ENCODE measurements at places on chromosomes 3 and 15.

DNA sequence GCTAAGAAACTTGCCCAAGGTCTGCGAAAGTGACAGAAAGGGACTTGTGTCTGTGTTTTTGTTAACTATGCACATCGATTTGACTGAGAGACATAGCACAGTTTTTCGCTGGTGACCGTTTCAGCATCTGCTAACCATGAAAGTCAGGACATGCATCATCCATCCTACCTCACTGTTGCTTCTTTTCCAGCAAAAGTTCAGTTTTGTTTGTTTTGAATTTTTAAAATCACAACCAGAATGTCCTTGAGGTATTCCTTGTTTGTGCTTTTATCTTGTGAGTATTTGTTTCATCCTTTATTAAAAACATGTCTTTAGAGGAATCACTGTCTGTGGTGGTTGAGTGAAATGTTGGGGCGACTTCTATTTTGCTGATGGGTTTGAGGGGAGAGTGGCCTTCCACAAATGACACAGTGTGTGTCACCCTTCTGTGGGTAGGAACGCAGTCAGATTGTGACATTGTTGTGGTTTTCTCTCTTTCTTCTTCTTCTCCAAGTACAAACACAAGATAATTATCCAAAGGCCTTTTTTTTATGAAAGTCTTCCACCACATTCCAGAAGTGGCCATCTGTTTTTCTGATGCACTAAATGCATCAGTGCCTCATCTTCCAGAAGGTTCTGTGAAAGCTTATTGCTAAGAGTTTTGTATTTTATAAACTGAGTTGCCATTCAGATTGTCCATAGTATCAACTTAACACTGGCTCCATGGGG lies 214.4 kb upstream of the NR2E3 start:
- no peak for DNase-seq

GRCh38 chr15:75023872-75024636 lies 664 bp downstream of the PPCDC start:
- no peak for DNase-seq

DNA sequence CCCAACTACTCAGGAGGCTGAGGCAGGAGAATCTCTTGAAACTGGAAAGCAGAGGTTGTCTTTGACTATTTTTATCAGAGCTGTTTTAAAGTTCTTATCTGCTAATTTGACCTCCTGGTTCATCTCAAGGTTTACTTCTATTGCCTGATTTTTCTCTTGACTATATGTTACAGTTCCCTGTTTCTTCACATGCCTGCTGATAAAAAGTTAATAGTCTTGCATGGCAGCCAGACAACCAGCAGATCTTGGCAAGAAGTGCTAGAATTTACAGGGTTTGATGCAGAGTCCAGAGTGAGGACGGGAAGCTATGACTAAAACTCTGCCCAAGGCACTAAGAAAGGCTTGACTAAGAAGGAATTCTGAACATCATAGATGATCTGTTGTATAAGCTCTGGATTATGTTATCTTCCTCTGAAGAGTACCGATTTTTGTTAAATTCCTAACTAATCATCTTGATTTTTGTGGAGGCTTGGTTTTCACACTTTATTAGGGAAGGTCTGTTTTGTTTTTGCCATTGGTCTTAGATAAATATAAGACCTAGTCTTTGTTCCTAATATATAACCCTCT lies 85.9 kb downstream of the CHSY1 start:
- DNase-seq = no peak

GRCh38 chr3:126881861-126882260 lies 101.1 kb upstream of the PLXNA1 start:
- DNase-seq = no peak

GRCh38 chr3:124885466-124886167 lies 1.5 kb downstream of the ITGB5 start:
- DNase-seq = no peak

- no peak for DNase-seq
Measured at GRCh38 chr3:83807511-83807910, 1151.3 kb upstream of the CADM2 start.

DNA sequence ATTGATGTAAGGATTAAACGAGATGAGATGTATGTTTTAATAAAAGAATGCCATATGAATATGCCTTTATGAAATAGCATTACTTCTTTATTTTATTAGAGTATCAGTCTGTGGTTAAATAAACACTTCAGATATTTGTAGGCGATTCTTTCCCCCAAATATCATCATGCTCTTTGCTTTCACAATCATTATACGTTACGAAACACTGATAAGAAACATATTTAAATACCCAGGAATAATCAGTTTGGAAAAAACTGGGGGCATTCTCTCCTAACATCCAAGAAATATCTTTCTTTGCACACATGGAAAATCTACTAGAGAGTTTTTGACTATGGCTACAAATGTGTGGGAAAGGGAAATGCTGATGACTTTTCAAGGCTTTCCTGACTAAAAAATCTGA lies 4.4 kb upstream of the PLAAT1 start:
- DNase-seq = no peak

DNA sequence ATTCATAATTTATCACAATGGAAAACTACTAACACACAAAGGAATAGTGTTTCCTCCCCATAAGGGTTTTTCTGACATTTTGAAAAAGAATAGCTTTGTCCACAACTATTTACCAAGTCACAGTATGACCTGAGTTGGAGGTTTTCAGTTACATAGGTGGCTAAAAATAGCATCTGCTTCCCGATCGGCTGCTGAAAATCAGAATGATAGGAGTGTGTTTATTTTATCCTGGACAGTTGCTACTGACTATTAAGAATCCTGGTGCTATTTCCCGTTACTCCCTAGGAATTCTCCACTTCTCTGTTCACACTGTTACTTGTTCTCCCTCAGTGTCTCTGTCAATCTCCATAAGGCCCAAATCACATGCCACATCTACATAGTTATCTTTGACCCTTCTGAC lies 353.9 kb upstream of the RARB start:
- DNase-seq = no peak

GRCh38 chr3:128581566-128581965 lies 69.1 kb downstream of the RPN1 start:
- DNase-seq = no peak

DNA sequence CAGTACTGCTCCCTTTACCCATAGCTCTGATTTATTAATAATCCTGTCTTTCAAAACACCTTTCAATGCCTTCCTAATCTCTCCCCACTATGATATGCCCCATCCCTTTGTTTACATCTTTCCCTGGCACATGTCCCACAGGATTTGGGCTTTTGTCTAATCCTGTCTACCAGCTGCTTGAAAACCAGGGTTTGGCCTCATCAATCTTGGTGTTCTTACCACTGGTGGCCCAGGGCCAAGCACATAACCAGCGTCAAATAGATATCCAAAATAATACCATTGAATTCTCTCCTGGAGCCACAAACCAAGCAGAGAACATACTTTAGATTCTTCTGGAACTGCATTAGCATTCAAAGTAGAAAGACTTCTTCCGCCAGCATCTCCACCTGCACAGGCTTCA lies 104.8 kb upstream of the PPP2R3A start:
- no peak for DNase-seq

DNA sequence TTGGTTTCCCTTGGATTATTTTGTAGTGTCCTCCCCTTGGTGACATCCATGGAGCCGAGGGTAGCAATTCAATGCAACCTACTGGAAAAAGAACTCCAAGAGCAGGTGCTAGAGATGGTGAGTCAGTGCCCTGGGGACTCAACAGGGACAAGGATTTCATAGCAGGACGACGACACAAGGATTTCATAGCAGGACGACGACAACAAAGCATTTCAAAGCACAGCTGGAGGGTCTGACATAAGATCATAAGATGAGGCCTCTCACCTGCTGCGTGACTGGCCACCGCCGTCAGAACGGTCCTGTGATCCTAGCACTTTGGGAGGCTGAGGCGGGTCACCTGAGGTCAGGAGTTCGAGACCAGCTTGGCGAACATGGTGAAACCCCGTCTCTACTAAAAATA lies 22.5 kb downstream of the NRROS start:
- no peak for DNase-seq

- DNase-seq = no peak
Measured at GRCh38 chr15:33778852-33779251, 189.4 kb upstream of the CHRM5 start.

GRCh38 chr15:47364230-47365141 lies 352.8 kb upstream of the SEMA6D start:
- DNase-seq = no peak

- no peak for DNase-seq
Measured at GRCh38 chr3:51559411-51559888, 20.9 kb downstream of the RAD54L2 start.

GRCh38 chr15:63312286-63312685 lies 34.9 kb downstream of the APH1B start:
- no peak for DNase-seq

DNA sequence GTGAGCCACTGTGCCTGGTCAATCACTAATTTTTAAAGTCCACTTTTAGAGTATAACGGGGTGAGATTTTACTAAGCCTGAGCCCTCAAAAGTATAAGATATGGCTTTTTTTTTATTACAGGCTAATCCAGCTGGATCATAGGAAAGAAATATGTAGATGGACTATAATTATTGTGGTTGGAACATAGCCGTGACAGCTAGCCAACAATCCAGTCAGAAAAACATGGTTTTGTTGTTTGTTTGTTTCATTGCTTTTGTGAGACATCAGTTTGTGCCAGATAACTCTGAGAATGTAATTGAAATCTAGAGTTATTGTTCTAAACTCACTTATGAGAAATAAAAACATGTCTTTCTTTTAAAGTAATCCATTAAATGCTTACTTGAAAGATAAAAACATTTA lies 37.3 kb upstream of the ATOSA start:
- no peak for DNase-seq

DNA sequence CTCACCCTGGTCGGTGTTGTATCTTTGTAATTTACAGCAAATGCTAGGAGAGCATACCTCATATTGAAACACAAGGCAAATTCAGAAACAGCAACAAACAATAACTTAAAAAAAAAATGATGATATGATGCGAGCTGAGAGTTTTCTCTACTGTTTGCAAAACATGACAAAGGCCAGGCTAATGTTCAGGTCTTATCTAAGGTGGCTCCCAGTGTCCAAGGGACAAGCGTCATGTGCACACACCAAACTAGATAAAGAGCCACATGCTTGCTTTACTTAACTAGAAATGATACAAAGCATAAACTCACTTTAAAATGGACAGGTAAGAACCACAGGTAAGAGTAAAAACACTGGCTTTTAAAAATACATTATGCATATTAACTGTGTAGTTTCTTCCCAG lies 375.9 kb downstream of the FOXP1 start:
- no peak for DNase-seq

GRCh38 chr15:95812491-95812890 lies 518.0 kb upstream of the NR2F2 start:
- no peak for DNase-seq

DNA sequence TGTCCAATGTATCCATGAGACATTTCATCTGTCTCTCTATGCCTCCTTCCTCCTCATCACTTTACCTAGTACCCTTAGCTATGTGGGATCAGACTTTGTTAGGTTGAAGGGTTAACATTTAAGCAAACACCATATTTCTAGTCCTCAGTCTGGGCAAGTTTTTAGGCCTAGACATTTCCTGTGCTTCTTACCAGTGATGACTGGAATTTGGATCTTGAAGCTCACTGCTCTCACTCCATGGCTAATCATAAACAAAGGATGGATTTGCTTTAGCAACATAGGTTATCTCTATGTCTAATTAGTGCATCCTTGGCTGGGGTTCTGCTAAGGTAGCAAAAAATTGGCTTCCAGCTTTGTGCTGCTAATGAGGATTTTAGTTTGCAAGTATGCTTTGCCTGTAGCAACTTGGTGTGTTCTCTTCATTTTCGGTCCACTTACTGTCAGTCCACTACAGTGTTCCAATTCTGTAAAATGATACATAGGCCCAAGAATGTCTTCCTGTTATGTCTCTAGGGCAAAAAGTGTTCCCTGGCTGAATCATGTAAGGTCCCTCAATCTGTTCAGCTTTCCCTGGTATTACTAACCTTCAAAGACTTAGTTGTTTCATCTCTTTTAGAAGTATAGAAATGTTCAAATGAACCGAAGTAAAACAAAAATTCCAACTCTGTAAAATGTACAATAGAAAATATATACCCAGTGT lies 615.4 kb downstream of the CADM2 start:
- DNase-seq = no peak

GRCh38 chr3:162390891-162391290 lies 894.3 kb downstream of the OTOL1 start:
- DNase-seq = no peak

GRCh38 chr15:98978153-98978552 lies 29.4 kb downstream of the PGPEP1L start:
- no peak for DNase-seq

- no peak for DNase-seq
Measured at GRCh38 chr3:179729086-179729485, 76.2 kb downstream of the USP13 start.

- no peak for DNase-seq
Measured at GRCh38 chr15:51046799-51047449, 47.8 kb downstream of the TNFAIP8L3 start.

DNA sequence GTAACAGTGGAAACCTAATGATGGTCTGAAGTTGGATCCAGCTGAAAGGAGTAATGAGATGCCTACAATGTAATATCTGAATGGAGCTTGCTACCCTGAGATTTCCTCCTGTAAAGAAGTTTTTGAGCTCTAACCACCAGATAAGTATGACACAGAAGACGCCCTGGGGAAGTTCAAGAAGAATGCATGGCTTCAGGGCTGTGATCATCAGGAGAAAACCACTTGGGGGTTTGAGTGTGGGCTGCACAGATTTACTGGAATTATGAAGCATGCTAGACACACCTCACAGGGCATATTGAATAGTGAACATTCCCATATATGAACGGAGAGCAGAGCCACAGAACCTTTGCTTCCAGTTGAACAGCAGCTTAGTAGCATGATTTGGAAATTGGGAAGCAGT lies 10.6 kb upstream of the CCDC80 start:
- DNase-seq = no peak

- DNase-seq = no peak
Measured at GRCh38 chr3:179852142-179852905, 184.4 kb downstream of the PEX5L start.

GRCh38 chr15:30940359-30940758 lies 36.6 kb downstream of the FAN1 start:
- no peak for DNase-seq

DNA sequence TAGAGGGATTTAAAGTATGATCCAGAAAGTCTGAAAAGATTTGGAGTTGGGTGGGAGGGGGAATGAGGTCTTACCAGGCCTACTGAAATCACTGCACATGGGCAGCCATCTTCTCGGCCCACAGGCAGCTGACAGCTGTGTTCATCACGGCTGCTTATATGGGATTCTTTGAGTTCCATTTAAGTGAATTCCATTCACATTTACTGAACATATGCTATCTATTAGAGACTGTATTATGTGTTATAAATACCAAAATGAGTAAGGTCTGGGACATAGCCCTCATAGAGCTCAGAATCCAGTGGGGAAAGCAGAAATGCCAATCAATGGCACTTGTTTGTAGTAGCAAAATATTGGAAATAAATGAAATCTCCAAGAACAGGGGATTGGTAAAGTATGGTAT lies 91.1 kb downstream of the TRIM42 start:
- no peak for DNase-seq

GRCh38 chr3:58965865-58966264 lies 84.0 kb downstream of the CFAP20DC start:
- no peak for DNase-seq
